Esophagus squamous epithelium (tissue), 5 donors: ENCODE measurements at places on chromosomes 5 and 9. TPM values are rescaled to one million over a fixed set of nuclear protein-coding genes. Genes with fewer than 3 reads are reported as not detected.

The PCDHGC5 gene
- 1.7 TPM for total RNA-seq

DNA sequence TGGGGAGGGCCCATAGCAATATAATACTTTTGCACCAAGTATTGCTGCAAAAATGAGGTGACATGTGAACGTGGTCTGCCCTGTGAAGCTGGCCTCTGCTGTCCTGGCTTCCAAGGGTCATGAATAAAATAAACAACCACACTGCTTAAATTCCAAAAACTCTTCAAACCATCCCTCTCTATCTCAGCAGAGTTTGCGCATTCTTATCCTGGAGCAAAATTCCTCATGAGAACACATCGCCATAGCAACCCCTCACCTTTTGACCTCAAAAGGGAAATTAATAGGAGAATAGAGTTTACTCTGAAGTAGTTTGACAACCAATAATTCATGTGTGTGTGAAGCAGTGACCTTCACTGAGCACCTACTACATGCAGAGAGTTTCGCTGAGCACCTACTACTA is 342.9 kb downstream of the SPOCK1 start:
- no peak for DNase-seq

The SNAPC4 gene
- total RNA-seq = 2.6 TPM

- no peak for DNase-seq
Observed at GRCh38 chr5:39022151-39022550, 52.0 kb downstream of the RICTOR start.

- DNase-seq = no peak
Observed at GRCh38 chr5:148904440-148904839, 78.0 kb downstream of the ADRB2 start.

GRCh38 chr5:2750758-2751464 is 566 bp downstream of the IRX2 start:
- no peak for DNase-seq

- no peak for DNase-seq
Observed at GRCh38 chr5:133229931-133230664, 178.3 kb downstream of the HSPA4 start.

- DNase-seq = no peak
Observed at GRCh38 chr5:98599016-98599415, 174.4 kb upstream of the RGMB start.

GRCh38 chr5:432201-432927 is 10.6 kb upstream of the EXOC3 start:
- DNase-seq = no peak

DNA sequence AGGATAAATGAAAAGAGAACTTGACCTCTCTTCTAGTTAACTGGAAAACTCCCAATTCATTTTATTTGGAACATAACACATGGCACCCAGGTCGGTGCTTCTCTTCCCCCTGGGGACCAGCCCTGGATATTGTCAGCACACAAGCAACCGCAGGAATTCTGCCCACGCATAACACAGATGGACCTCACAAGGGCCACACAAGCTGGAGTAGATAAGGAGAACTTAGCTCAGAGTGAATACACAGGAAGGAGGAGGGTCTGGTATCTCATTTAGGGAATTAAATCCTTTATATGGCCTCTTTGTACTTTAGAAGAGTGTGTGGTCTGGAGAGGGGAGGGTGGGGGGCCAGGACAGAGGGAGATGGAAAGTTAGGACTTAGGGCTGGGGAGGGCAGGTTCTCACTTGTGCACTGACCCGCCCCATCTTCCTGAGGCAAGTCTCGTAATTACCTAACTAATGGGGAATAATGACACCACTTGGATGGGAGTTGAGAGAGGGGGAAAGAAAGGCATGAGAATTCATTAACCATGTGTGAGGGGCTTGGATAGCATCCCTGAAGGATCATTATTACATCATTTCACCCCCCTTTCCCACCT is 341.2 kb upstream of the WWC1 start:
- DNase-seq = no peak
